ENCODE measurements at places on chromosomes 16 and 17.

DNA sequence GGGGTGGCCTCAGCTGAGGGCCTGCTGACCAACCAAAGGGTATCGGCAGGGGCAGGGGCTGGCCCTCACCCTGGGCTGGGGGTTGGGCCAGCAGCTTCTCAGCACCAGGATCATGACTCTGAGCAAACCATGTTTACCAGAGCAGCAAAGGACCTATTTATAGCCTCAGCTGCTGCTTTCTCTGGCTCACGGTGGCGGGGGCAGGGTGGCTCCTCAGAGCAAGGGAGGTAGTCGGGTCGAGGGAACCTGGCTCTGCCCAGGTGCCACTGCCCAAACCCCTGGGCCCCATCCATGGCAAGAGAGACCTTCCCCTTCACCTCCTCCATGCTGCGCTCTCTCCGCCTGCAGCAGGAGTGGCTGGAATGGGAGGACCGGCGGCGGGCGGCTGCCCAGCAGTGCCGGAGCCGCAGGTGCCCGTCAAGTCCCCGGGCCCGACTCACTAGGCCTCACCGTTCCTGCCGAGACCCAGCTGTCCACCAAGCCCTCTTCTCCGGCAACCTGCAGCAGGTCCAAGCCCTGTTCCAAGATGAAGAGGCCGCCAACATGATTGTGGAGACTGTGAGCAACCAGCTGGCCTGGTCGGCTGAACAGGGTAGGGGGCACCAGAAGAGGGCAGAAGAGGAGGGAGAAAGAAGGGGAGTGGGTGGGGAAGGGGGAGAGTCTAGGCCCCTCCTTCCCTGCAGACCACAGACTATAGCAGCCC lies at the start of gene ASB16:
Gene ASB16, plus strand, starts transcription at position 206 of the 703 bp plus-strand sequence. Its CDS starts 86 bp downstream, at position 292.
- DNase-seq: no peak

GRCh38 chr16:58843675-58844074 lies 109.6 kb upstream of the GOT2 start:
- DNase-seq: no peak

- no peak for DNase-seq
These were observed 17.2 kb downstream of the TBCD start for GRCh38 chr17:82769041-82769440.

DNA sequence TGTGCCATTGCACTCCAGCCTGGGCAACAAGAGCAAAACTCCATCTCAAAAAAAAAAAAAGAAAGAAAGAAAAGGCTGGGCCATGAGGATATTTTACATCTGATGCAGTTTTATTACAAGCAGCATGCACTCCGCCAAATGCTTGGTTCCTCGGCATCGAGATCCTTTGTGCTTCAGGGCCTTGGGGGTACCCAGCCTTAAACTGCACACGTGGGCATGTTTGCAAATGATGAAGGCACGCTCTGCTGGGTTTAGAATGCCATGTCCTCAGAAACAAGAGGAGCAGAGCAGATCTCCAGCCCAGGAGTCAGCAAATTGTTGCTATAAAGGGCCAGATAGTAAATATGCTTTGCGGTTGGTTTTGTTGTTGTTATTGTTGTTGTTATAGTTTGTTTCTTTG lies 153.2 kb downstream of the KATNIP start:
- no peak for DNase-seq

DNA sequence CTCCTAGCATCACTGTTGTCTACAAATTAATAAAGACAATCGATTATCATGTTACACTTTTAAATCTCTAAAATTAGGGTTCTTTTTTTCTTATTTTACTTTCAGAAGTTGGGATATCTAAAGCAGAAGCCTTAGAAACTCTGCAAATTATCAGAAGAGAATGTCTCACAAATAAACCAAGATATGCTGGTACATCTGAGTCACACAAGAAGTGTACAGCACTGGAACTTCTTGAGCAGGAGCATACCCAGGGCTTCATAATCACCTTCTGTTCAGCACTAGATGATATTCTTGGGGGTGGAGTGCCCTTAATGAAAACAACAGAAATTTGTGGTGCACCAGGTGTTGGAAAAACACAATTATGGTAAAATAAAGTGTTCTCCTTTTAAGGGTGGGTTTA lies 2.4 kb downstream of the RAD51C start:
- no peak for DNase-seq

- no peak for DNase-seq
These were observed 31.5 kb downstream of the ZFHX3 start for GRCh38 chr16:73016488-73016830.

GRCh38 chr17:53219821-53220220 lies 602.9 kb upstream of the KIF2B start:
- DNase-seq: no peak

GRCh38 chr17:42809250-42809649 lies 10.6 kb downstream of the CNTD1 start:
- peak; percentile 73 for DNase-seq

GRCh38 chr17:66634193-66634592 lies 200.7 kb upstream of the CACNG5 start:
- no peak for DNase-seq
